CD8-positive, alpha-beta memory T cell (primary cell): ENCODE measurements at places on chromosomes 3 and 15. TPM values are rescaled to one million over a fixed set of nuclear protein-coding genes. Genes with fewer than 3 reads are reported as not detected.

Gene P2RY1
- 0.16 TPM for total RNA-seq

Gene RTP1
- total RNA-seq: not detected

Gene ALG1L2
- total RNA-seq: not detected

Gene SQOR
- 95.8 TPM for total RNA-seq

Gene HTR3E
- total RNA-seq: not detected
